Mesenchymal stem cell (in vitro differentiated cells and primary cell): ENCODE measurements at places on chromosomes 6 and 20.

GRCh38 chr6:158226655-158227512, 58.7 kb downstream of the GTF2H5 start:
- DNase-seq, result no peak

GRCh38 chr6:76264468-76264867, 192.0 kb upstream of the IMPG1 start:
- no peak for DNase-seq

GRCh38 chr6:130409418-130410100, 43.7 kb downstream of the TMEM200A start:
- no peak for DNase-seq

DNA sequence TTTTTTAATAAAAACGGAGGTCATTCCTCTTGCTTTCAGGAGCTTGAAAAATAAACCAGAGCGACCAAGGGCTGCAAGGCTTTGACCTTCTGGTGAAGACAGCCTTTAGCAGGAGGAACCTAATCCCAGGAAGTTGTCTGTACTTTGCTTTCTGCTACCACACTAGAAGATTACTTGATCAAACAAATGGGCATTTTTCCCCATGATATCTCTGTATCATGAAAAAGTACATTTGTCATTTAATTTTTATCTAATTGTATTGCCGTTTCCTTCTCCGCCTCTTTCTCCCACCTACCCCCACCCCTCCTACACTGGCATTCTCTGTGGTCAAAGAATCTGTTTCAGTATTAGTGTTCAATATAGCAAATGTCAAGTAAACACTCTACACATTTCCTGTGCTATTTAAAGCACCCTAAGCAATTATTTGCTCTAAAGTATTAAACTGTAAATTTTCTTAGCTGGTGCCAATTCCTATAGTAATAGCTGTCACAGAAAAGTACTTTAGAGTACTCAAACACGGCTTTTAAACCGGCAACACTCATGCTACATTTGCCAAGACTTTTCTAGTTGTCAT, 29.7 kb downstream of the ATXN1 start:
- DNase-seq, result peak; percentile 25

- no peak for DNase-seq
Observed at GRCh38 chr20:18977441-18977840, 163.9 kb downstream of the SCP2D1 start.

- DNase-seq, result no peak
Observed at GRCh38 chr20:23630392-23630849, 7.3 kb downstream of the CST3 start.
